ENCODE measurements at places on chromosomes 4 and X.

DNA sequence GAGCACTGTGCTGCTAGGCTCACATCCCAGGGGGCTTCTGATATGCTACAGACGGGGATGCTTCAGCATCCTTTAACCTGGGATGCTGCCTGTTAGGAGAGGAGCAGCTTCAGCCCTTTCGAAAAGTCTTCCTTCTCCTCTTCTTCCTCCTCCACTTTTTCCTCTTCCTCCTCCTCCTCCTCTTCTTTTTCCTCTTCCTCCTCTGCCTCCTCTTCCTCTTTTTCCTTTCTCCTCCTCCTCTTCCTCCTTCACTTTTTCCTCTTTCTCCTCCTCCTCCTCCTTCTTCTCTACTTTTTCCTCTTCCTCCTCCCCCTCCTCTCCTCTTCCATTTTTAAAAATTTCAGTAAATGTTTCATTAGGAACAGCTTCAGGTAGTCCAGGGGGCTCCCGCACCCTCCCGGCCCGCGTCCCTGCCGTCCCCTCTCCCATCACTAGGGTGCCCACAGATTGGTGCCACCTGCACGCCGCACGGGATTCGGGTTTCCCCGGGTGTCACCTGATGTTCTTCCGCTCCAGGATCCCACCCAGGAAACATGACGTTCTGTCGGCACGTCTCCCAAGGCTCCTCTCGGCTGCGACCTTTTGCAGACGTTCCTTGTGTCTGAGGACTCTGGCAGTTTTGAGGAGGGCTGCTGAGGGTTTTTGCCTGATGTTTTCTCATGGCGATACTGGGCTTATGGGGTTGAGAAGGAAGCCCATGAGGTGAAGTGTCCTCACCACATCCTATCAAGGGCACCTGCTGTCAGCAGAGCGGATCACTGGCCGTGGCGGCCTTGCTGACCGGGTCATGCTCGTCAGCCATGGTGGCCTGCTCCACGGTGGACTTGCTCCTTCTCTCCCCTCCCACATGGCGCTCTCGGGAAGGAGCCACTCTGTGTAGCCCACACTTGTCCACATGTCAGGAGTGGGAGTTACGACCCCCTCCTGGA, 83.4 kb upstream of the AFAP1 start:
- no peak for DNase-seq

- no peak for DNase-seq
These were observed 41.6 kb upstream of the HMGB3 start for GRCh38 chrX:150941580-150941979.

DNA sequence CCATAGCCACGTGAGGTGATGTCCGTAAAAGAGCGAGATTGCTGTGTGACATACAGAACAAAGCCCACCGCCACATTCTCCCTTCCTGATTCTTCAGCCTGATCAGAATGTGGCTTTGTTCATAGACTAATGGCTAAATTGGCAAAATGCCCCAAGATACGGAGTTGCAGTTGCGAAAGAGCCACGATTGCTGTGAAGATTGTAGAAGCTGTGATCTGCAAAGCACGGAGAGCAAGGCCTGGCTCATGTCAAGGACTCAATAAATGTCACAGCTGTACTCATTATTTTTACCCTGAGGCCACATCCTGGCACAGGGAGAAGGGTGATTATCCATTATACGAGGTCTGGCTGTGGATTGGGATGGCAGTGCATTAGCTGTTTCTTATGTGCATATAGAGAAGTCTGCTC, 34.2 kb downstream of the ARSD start:
- no peak for DNase-seq

- no peak for DNase-seq
These were observed 3.7 kb downstream of the MTMR1 start for GRCh38 chrX:150696866-150697265.

DNA sequence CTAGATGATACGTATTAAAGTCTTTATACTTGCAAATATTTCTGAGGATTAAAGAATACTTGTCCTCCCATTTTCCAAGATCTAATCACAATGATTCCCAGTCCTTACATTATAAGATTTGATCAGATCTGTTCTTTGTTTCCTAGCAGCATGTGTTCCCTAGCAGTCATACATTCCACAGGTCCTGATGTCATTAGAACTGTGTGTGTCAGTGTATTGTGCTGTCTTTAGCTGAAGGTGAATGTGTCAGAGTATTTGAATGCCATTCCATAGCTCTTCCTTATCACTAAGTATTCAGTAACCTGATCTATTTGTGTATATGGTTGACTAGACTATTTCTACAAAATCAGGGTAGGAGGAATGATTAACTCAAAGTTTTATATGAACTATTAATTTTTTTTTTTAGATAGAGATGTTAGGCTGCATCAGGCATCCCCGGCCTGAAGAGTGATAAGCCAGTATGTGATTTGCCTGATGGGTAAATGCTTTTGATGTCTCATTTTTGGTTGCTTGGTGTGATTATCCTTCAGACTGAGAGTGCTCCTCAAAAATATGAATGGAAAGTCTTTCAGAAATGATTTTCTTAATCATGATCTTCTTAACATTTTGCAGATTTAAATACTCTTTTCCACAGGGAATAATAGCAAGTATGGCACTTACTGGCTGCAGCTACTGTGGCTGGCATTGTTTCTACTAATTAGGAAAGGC, 4.4 kb downstream of the ADGRL3 start:
- DNase-seq: no peak

DNA sequence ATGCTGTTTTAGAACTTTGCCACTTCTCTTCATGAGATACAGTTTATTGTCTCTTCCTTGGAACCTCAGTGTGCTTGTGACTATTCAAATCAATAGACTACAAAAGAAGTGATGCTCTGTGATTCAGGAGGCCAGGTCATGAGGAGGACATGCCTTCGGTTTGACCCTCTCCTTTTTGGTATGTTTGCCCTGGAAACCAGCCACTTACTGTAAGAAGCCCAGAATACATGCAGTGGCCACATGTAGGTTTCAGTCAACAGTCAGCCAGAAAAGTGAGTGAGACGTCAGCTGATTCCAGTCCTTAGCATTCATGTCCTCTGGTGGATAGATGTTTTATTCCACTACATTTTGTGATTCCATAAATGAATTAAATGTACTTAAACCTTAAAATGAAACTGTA, 328.7 kb downstream of the PCDH18 start:
- DNase-seq: no peak

DNA sequence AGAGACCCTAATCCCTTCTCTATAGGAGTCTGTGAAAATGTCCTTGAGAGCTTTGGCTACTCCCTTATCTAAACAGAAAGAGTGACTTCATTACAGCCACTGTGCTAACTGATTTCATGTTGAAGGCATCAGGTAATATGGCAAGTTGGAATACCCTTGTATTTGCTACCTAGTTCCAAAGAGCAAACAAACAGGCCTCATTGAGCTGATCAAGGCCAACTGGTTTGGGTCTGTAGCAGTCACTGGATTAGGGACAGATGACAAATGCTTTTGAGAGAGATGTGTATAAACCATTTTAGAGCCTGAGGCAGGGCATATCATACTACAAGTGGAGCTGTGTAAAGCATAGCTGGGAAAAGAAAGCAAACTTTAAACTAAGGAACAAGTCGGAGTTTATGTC, 22.9 kb upstream of the PDLIM5 start:
- no peak for DNase-seq

DNA sequence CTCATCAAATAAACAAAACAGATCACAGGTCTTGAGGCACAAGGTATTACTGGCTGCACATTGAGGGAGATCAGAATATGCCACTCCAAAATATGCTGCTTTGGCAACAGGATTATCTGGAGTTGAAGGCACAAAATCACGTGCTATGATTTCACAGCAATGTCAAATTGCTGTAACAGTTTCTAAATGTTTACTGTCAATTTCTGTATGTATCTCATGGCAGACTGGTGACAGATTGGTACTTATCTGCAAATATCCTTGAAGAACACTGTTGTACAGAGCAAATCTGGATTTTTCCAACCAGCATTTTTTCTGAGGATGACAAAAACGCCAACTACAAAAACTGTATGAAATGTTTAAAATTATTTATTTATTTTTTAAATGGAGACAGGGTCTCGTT, 26.7 kb downstream of the GPR82 start:
- DNase-seq: no peak

GRCh38 chr4:16072168-16072567, 11.7 kb downstream of the PROM1 start:
- DNase-seq: no peak

- DNase-seq: no peak
These were observed 15.3 kb upstream of the BEND4 start for GRCh38 chr4:42167709-42168108.

DNA sequence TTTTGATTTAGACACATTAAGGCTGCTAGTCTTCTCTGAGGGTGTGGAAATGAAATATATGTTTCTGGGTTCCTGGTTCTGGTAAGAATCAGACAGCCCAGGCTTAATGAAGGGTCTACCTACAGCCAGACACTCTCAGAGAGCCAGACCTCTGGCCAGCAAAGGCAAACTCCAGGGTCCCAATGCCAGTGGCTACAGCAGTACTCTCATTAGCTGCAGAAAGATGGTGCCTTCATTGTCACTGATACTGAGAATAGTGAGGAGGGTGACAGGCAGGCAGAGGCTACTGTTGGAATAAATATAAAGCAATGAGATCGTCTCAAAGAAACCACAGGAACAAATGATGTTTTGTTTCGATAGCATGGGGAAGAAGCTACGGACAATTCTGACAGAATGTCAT, 437.6 kb downstream of the GPM6A start:
- DNase-seq: no peak

- no peak for DNase-seq
These were observed 21.1 kb downstream of the CASP3 start for GRCh38 chr4:184628103-184628502.

DNA sequence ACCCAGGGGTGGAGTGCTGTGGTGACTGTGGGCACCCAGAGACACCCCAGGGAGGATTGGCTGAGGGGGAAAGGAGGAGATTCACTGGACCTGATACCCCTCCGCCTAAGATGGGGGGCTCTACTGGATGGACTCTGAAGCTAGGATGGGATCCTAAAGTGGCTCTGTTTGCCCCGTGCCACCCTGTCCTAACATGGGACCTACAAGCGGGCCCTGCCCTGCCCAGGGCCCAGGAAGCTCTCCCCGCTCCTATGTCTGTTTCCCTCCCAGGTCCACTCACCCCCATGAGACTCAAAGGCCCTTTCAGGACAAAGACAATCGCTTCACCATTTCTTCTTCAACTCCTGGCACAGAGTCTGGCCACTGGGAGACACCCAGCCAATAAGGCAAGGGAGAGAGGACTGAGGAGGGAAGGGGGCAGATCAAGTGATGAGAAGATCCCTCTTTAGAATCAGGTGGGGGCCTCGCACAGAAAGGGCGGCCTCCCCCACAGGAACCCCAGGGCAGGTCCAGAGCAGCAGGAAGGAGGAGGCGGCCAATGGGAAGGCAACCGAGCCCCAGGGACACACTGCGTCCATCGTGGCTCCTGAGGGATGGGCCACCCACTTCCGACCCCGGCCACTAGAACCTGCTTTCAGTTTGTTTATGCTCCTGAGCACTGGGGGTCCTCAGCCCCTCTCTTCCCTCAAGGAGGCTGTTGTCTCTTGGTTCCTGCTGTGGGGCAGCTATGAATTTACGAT, 155.4 kb downstream of the AFAP1 start:
- DNase-seq: no peak

DNA sequence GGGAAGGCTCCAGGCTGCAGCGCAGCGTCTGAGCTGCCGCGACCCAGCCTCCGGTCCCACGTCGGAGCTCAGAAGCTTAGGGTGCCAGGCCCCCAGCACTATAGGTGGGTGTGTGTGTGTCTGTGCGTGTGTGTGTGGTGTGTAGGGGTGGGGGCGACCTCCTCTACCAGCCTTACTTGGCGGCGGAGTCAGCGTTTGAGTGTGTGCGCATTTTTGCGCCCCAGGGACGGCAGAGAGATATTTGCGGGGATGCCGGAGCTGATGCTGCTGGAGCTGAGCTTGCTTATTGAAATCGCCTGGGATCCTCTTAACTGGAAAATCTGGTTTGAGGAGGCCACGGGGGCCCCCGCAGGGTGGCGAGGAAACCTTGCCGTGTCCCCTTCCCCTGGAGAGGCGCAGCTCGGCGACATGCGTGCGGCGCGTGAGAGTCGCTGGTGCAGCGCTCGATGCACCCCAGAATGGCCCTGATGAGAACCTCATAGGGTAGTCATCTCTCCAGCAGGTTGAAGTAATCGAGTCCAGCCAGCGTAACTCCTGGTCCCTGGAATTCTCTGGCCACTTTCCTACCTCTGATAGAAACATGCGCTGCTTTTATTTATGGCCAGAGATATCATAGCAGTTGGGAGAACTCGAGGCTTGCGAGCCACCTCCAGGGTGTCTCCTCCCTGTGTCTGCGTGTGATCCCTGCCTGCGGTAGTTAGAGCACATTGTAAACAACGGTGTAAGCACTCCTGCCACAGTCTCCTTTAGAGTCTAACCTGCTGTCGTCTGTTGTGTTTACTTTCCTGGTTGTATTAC, 2.7 kb downstream of the ADGRL3 start:
- DNase-seq: no peak
